Fibroblast of skin of back (primary cell): ENCODE measurements at places on chromosomes 7 and 10.

GRCh38 chr7:104627516-104627915, 299.1 kb downstream of the LHFPL3 start:
- DNase-seq, result peak; percentile 41

DNA sequence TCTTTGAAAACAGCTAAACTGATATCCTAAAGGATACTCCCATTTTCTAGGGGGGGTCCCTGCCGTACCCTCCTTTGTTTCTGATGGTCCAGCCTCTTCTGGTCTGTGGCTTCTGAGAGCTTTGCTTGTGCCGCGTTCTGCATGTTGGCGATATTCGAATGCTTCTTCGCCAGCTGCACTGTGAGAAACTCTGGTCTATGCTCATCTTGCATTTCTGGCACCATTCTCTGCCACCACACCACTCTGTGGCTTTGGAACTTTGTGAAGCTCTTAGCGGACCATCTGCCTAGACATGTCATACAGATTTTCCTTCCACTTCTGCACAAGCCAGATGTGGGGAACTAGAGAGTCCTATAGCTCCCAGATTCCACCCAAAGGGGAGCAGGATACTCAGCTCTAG, 197.2 kb downstream of the REEP3 start:
- DNase-seq, result no peak

- no peak for DNase-seq
Measured at GRCh38 chr10:7389346-7389745, 21.5 kb downstream of the SFMBT2 start.

- no peak for DNase-seq
Measured at GRCh38 chr7:105325216-105325904, 63.4 kb downstream of the SRPK2 start.
